ENCODE measurements at places on chromosomes 6 and 20.
A peak's percentile ranks its signal among the peaks of the same experiment; 100 is the strongest.

DNA sequence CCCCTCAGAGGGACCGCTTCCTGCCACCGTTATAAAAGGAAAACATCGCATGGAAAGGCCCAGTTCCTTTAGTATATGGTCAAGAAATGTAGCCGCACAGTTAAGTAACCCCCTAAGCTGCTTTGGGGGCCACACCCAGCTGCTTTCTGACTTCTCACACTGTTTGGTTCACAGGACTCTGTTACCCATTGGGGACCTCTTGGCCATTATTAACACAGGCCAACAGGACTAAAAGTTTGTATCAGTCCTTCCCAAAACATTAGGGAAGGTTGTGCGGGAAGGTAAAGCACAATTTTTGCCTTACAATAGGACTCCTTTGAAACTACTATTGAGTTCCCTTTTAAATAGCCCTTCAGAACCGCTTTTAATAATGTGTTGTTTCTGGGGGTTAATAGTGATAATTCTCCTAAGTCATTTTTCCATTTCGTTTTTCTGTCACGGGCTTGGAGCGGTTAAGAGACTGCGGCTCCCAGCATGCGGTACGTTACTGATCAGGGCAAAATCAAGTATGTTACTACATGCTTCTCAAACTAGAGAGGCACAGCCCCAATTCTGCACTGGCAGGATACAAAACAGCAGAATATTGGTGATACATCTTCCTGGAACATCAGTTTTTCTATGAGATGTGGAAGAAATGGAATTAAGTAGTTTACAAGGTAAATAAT lies 668 bp upstream of the RPP40 start:
- DNase-seq, result no peak

- DNase-seq, result no peak
These were observed 513.0 kb upstream of the ADGRB3 start for GRCh38 chr6:68122032-68122431.

DNA sequence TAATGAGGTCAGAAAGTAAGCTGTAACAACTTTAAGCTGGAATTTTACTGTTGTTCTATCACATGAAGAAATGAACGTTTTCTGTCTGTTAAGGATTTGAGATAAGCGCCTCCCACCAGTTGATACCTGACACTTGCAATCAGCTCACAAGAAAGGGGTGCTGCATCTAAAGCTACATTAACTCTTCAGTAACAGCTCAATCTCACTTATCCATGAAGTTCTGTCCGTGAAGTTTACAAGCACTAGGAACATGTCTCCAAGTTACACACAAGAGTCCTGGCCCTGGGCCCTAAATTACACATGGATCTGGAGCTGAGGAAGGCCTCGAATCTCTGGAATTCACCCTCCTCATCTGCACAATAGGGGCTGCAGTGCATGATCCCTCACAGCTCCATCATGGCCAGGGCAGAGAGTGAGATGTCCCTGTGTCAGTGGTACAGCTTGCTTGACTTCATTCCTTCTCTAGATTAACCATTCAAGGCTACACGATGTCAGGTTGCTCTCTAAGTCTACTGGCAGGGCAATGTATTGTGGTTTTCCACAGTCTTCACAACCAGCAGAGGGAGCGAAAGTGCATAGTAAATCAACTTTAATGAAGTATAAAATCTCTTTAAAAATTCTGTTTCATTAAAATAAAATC lies 182.4 kb upstream of the MCHR2 start:
- DNase-seq, result no peak

- no peak for DNase-seq
These were observed 68.2 kb downstream of the C6orf52 start for GRCh38 chr6:10626154-10626741.

GRCh38 chr20:63536241-63536977 lies 767 bp downstream of the PTK6 start:
- DNase-seq, result no peak

- DNase-seq, result no peak
These were observed 16.4 kb upstream of the MAS1 start for GRCh38 chr6:159874435-159874834.

- DNase-seq, result no peak
These were observed 78.3 kb downstream of the BTBD3 start for GRCh38 chr20:11995805-11996567.

- peak; percentile 78 for DNase-seq
These were observed 26.2 kb downstream of the RRAGD start for GRCh38 chr6:89385846-89386245.

DNA sequence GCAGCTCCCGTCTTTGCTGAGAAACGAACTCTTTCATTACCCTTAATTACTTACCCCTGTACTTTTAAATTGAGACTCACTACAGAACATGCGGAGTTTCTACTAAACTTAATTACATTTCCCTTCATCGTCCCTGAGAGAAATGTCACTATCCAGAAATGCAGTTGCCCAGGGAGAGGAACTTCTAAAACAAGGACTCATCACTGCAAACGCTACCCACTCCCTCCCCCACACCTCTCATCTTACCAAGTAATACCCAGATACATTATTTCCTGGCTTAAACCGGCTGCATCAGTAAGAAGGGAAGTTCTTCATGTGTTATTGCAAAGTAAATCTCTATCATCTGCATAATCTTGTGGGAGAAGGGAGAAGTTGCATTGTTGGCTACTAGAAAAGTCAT lies 138.3 kb downstream of the IPCEF1 start:
- no peak for DNase-seq

GRCh38 chr6:113428702-113429101 lies 428.4 kb upstream of the MARCKS start:
- DNase-seq, result no peak

DNA sequence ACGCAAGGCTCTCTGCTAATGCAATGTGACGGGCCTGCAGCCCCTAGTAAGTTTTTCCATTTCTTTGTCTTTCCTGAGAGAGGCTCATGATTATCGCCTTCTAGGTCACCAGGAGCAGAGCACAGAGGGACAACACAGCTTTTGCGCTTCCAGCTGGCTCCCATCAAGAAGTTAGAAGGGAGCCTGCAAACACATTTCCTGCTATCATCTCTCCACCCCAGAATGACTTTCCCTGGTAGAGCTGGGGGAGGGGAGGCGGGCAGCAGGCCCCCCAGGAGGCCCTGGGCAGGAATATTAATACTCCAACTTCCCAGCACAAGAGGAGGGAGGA lies 35.7 kb upstream of the CCDC167 start:
- DNase-seq, result no peak

DNA sequence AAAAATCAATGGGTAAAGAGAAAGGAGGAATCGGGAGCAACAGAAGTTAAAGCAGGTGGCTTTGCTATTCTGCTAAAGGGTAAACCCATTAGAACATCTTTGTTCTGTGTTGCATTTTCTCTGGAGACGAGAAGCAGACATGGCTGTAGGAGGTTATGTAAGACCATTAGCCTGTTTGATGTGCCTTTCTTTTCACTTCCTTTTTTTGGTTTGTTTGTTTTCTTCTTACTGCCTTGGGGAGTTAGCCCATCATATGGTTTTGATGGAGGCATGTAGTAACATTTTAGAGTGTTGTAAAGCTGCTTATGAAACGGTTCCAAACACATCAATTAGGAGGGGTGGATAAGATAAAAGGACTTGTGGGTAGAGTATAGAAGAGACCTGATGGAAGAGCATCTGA lies 131.0 kb downstream of the DOK5 start:
- no peak for DNase-seq

DNA sequence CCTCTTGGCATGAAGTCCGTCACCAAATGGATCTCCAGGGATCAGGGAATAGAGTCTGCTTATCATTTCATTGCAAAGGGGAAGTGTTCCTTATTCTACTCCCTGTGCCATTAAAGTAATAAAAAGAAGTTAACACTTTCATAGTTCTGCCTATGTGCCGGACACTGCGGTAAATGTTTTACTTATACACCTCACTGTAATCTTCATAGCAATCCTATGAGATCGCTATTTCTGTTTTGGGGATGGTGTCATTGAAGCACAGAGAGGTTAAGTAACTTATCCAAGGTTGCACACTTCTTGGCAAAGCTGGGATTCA lies 177.7 kb downstream of the TSHZ2 start:
- no peak for DNase-seq

- DNase-seq, result no peak
These were observed 12.4 kb downstream of the UQCC2 start for GRCh38 chr6:33699131-33699530.

DNA sequence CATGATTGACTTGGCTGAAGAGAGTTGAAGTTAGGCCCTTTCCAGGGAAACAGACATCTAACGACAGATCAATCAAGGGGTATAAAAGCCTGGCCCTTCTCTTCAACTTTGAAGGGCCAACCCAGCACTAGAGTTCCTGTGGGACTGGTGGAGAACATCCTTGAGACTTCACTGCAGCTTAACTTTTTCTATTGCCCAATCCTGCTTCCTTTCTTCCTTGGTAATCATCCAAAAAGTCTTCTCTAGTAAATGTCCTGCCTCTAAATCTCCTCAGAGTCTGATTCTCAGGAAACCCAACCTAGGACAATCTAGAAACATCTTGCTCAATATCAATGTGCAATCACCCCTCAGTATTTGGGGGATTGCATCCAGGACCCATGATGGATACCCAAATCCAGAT lies 1.9 kb downstream of the MKKS start:
- no peak for DNase-seq

DNA sequence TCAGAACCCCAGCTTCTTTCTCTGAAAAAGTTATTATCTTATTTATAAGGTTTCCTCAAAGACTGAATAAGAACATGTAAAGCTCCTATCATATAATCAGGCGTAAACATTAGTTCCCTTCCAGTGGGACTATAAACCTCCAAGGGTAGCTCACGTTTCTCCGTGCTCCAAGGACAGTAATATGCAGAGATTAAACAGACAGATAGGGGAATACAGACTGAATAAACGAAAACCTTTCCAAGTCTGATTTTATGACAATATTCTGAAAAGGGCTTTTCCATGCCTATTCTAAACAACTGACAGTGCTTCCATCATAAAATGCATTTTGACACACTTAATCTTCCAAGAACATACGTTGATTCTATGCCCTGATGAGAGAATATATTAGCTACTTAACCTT lies 22.8 kb downstream of the BACH2 start:
- no peak for DNase-seq

- DNase-seq, result no peak
These were observed at the start of gene OXT for GRCh38 chr20:3071610-3072529. Gene OXT, plus strand, starts transcription at chr20:3071620. Its CDS starts 36 bp downstream, at chr20:3071656.

GRCh38 chr6:150881911-150882481 lies 16.5 kb downstream of the MTHFD1L start:
- no peak for DNase-seq

- no peak for DNase-seq
These were observed 80.7 kb downstream of the TRMT11 start for GRCh38 chr6:126067073-126067472.

DNA sequence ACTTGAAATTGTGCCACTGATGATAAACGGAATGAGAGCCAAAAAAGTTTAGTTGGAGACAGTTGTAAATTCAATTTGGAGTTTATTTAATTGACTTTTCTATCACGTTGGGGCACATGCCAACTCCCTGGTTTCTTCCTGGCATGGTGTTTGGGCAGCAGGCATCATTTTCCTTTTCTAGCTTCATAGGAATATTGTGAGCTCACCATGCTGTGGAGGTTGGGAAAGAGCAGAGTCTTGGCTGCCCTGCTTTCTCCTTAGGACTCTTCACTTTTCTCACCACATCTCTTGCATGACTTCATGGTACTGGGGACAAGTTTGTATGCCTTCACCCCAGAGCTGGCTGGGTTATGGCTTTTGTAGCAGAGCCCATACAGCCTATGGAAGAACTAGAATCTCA lies 6.4 kb downstream of the SCAND1 start:
- no peak for DNase-seq

GRCh38 chr20:39829661-39830060 lies 859.4 kb downstream of the MAFB start:
- no peak for DNase-seq

- DNase-seq, result no peak
These were observed 124.0 kb upstream of the CARMIL1 start for GRCh38 chr6:25155211-25155610.

DNA sequence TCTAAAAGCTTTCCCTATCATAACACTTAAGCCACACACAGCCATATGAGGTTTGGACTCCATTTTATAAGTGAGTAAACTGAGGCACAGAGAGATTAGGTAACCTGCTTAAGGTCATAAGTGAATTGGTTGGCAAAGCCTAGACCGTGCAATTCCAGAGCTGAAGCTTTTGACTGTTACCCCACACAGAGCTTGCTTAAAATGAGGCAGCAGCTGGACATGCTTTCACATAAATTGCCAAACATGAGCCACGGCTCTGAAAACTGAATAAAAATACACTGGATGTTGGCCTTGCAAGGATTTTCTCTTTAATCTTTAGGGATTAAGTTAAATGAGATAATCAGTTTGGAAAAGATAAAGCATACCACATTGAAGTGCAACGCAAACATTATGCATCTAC lies 2.5 kb downstream of the RIPOR2 start:
- no peak for DNase-seq

- no peak for DNase-seq
These were observed 134.2 kb downstream of the MRPL14 start for GRCh38 chr6:43992783-43993644.

DNA sequence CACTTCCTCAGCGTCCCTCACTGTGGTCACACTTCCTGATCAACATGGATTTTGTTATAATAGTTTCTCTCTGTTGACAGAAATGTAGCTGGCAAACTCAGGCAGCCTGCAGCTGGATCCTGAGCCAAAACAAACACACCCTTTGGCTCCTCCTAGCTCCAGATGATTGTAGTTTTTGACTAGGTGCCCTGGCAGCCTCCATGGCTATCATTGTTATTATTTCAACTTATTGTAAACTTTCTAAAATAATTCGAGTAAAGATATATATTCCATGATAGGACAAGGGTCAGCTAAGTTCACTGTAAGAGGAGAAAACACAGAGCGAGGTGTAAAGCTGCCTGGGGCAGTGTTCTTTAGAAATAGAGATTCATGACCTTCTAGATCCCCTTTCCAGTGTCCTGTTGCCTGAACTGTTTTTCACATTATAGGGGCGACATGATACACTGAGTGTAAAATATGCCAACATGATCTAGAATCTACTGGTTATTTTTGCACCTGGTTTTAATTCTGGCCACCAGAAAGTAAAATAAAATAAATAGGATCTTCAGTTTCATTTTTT lies 98.2 kb upstream of the HDGFL1 start:
- peak; percentile 10 for DNase-seq

DNA sequence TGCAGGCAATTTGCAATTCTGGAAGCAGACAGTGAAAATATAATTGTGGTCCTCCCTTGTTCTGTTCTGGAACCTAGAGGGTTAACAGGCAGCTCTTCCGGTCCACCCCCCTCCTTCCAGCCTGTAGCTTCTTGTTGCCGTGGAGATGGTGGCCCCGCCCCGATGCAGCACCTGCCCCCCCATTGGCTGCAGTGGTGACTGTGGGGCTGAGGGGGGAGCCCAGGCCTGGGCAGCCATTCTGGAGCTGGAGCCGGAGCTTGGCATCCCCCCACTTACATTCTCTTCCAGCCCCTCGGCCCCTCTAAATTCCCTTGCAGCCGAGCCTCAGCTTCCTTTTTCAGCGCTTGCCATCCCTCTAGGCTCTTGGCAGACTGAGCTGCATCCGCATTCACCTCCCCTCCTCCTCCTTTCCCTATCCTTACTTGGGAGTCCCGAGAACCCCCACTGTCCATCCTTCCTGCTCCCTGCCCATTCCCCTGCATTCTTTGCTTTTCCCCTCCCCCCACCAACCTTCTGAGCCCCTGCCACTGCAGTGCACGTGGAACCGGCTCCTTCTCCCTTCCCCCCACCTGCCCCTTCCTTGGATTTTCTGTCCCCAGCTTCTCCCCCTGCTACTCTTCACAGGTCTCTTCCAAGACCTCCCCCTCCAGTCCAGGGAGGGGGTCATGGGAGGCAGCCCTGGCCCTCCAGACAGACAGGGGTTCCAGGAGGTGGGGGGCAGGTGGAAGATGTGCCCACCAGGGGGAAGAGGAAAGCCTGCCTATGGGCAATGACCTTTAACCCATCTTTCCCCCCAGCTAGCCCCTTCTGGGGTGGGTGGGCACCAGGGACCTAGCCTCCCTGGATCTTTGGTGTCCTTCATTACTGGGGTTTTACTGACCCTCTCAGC lies 11.4 kb downstream of the SYNGAP1 start:
- no peak for DNase-seq
